ENCODE measurements at places on chromosomes 7 and 10. TPM values are rescaled to one million over a fixed set of nuclear protein-coding genes. Genes with fewer than 3 reads are reported as not detected.

LIPJ gene
- not detected for total RNA-seq

PON1 gene
- not detected for total RNA-seq

CPN1 gene
- total RNA-seq, result not detected

TEX36 gene
- total RNA-seq, result not detected

PNLIPRP3 gene
- total RNA-seq, result 53.2 TPM

FANK1 gene
- 2.1 TPM for total RNA-seq

All from bronchial epithelial cell (primary cell).